Kidney glomerular epithelial cell (primary cell): ENCODE measurements at places on chromosomes 13 and 19.

- DNase-seq = no peak
These were observed 127.1 kb downstream of the VWA8 start for GRCh38 chr13:41833831-41834230.

DNA sequence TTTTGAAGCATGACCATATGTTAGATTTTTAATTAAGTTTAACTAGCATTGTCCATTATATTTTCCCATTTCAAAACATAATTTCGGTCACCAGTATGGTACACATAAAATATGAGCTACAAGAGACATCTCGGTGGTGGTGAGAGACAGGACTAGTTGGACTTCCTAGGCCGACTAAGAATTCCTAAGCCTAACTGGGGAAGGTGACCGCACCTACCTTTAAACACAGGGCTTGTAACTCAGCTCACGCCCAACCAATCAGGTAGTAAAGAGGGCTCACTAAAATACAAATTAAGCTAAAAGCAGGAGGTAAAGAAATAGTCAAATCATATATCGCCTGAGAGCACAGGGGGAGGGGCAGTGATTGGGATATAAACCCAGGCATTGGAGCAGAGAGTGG is 22.9 kb downstream of the DNAJC15 start:
- no peak for DNase-seq

GRCh38 chr13:52414963-52415362 is 9.0 kb upstream of the THSD1 start:
- peak; percentile 45 for DNase-seq

GRCh38 chr19:44694184-44694579 is 4.8 kb upstream of the CEACAM16 start:
- no peak for DNase-seq

DNA sequence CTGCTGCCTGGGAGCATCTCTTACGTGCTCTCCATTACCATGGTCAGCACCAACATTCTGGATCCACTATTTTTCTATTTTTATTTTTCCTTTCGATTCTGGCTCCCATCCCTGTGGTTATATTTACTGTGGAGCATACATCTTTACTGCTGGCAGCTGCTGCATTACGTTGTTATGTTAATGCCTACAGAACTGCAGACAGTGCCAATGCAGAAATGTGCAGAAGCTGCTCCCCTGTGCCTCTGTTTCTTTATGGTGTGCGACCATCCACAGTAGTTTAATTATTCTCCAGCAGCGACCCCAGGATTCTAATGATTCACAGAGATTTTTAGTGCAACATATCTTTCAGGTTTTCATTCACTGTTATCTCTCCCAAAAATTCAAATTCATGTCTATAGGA is 911.7 kb upstream of the SLITRK6 start:
- no peak for DNase-seq

DNA sequence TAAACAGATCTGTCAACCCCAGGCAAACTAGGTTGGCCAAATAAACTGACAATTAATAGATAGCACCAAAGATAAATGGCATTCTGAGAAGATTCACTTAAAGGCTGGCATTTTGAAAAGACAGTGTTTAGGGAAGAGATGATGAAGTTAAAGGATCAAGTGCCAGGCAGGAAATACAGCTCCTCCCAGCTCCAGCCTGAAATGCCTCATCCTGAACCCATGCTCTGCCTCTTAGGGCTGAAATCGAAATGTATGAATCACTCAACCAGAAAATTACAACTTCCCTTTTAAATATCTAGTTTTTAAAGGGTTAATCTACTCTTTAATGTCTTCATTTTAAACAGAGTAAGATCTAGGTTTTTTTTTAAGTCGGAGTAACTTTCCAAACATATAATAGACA is 171.2 kb upstream of the UBL3 start:
- DNase-seq = no peak

- no peak for DNase-seq
These were observed 58.6 kb downstream of the GADD45B start for GRCh38 chr19:2534423-2535013.

- DNase-seq = no peak
These were observed 24.5 kb downstream of the CEACAM16 start for GRCh38 chr19:44723299-44723951.

GRCh38 chr19:55696301-55697068 is 21.5 kb downstream of the EPN1 start:
- DNase-seq = no peak

GRCh38 chr13:40233731-40234195 is 432.7 kb downstream of the FOXO1 start:
- no peak for DNase-seq

- no peak for DNase-seq
These were observed 87.9 kb upstream of the WASF3 start for GRCh38 chr13:26469602-26470001.

GRCh38 chr13:23889615-23890607 is 711 bp upstream of the MIPEP start:
- no peak for DNase-seq

DNA sequence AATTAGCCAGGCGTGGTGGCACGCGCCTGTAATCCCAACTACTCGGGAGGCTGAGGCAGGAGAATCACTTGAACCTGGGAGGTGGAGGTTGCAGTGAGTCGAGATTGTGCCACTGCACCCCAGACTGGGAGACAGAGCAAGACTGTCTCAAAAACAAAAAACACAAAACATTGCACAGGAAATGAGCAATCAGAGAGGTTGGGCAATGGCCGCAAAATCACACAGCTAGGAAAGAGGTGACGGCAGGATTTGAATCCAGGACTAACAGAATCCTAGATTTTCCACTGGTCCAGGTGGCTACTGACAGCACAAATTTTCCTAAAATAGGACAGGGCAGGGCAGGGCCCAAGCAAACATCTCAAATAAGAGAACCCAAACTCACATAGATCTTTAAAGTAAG is 23.3 kb downstream of the PTPRS start:
- no peak for DNase-seq

DNA sequence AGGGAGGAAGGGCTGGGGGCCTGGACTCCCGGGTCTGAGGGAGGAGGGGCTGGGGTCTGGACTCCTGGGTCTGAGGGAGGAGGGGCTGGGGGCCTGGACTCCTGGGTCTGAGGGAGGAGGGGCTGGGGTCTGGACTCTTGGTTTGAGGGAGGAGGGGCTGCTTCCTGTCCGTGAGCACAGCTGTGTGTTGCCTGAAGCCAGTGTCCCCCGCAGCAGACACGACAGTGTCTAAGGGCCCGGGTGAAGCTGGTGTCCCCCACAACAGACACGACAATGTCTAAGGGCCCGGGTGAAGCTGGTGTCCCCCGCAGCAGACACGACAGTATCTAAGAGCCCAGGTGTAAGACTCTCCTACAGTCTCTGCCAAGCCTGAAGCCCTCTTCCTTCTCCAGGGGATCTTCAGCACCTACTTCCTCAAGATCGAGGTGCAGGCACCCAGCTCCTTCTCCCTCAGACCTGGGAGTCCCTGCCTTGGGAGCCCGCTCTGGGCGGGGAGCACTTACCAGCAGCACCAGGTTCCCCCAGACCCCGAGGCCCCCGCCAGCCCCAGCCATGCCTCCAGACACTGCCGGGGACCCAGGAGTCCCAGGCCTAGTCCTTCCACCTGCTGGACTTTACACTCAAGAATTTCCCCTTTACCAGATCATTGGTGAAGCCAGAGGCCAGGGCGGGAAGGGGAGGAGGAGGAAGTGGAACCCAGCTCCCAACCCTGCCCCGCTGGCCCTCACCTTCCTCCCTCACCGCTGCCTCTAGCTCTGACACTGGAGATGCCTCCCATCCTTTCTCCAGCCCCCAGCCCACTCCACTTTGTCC is at the start of gene PTPRH:
TSS of gene PTPRH (minus strand) at position 622 of the 813 bp plus-strand sequence. CDS start at position 554, 68 bp downstream.
- DNase-seq = no peak

DNA sequence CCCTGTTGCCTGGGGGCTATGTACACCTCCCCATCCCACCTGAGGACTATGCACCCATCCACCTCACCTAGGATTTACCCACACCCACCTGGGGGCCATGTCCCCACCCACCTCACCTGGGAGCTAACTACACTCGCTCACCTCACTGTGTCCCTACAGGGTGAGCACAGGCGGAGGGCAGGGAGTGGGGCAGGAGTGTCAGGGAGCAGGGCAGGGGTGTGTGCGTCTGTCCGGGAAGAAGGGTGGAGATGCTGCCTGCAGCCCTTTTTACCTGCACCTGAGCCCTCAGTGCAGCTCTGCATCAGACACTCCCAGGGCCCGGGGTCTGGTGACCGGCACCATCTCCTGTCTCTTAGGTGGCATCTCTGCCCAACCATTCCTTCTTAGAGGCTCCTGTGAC is 10.6 kb upstream of the CPAMD8 start:
- DNase-seq = no peak

DNA sequence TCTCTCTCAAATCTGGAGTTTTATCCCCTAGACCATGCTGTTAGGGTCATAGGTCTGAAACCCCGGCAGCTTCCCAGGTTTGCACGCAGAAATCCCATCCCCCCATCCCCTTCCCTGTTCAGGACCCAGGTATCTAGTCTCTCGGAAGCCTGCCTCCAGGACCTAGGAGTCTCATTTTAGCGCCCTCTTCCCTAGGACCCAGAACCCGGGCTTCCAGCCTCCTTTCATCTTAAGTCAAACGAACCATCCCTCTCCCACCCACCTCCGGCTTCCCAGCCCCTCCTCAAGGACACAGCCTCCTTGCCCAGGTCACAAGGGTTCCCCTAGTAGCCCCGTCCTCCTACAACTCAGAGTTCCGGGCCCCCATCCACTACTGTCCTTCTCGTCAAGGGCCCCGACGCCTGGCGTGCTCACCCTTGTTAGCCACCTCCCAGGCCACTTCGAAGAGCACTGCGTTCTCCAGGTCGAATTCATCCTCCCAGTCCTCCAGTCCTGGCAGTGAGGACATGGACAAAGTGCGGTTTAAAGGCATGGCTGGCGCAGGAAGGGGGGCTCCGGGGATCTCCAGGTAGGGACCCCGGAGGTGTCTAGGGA is 431 bp downstream of the GYS1 start:
- no peak for DNase-seq

DNA sequence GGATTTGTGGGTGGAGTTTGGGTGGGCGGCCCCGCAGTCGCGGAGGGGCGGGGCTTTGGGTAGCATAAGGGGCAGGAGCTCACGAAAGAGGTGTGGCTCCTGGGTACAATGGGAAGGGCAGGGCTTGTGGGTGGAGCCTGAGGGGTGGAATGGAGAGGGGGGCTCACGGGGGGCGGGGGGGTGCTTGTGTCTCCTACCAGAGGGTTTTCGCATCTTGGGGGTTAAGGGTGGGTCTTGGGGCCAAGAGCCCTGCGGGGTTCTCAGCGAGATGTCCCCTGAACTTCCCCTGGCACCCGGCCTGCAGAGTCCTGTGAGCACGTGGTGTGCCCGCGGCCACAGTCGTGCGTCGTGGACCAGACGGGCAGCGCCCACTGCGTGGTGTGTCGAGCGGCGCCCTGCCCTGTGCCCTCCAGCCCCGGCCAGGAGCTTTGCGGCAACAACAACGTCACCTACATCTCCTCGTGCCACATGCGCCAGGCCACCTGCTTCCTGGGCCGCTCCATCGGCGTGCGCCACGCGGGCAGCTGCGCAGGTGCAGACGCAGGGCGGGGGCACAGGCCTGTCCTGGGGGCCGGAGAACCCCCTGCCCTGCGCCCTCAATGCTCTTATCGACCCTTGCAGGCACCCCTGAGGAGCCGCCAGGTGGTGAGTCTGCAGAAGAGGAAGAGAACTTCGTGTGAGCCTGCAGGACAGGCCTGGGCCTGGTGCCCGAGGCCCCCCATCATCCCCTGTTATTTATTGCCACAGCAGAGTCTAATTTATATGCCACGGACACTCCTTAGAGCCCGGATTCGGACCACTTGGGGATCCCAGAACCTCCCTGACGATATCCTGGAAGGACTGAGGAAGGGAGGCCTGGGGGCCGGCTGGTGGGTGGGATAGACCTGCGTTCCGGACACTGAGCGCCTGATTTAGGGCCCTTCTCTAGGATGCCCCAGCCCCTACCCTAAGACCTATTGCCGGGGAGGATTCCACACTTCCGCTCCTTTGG is 5.1 kb downstream of the FSTL3 start:
- DNase-seq = no peak

- no peak for DNase-seq
These were observed 342.8 kb downstream of the DACH1 start for GRCh38 chr13:71524245-71524612.

DNA sequence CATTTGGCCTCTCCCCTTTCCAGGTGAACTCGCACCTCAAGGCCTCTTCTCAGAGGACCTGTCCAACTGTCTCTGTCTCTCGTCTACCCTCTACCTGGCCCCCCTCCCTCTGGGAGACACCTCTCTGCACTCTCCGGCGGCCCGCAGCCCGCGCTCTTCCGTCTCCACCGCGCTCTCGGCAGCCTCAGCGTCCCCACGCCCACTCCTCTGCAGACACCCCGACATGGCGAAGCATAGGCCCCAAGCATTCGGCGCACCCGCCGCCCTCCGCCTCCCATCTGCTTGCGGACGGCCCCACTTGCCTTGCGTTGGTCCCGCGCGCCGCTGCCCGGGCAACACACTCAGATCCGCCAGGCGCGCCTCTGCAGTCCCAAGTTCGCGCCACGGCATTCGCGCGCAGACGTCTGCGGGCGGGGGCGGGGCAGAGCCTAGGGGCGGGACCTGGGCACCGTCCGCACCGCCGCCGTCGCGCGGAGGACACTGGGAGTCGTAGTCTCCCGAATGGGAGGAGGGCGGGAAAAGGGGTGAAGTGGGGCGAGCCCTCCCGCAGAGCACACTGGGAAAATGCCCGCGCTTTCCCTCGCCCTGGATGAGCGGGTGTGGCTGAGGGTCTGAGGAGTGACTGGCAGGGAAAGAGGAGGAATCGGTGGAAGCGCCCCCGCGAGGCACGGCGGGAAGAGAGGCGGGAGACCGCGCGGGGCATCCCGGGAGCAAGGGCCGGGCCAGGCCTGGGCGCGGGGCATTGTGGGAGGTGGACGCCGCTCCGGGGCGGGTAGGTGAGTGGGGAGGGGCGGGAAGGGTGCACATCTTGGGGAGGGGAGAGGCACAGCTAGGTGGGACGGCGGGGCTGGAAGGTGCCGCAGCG is at the start of the genes LIG1 and ZSWIM9:
TSS of gene LIG1 (minus strand) at position 406 of the 865 bp plus-strand sequence. CDS start 4,778 bp downstream, outside the sequence.
TSS of gene ZSWIM9 (plus strand) at position 742 of the 865 bp plus-strand sequence. CDS start 1,123 bp downstream, outside the sequence.
- peak; percentile 94 for DNase-seq

- no peak for DNase-seq
These were observed 15.2 kb downstream of the ACTN4 start for GRCh38 chr19:38662537-38663155.

GRCh38 chr19:33624586-33624985 is 2.8 kb downstream of the CHST8 start:
- no peak for DNase-seq

GRCh38 chr19:43581467-43581866 is 5.9 kb downstream of the PINLYP start:
- DNase-seq = no peak

DNA sequence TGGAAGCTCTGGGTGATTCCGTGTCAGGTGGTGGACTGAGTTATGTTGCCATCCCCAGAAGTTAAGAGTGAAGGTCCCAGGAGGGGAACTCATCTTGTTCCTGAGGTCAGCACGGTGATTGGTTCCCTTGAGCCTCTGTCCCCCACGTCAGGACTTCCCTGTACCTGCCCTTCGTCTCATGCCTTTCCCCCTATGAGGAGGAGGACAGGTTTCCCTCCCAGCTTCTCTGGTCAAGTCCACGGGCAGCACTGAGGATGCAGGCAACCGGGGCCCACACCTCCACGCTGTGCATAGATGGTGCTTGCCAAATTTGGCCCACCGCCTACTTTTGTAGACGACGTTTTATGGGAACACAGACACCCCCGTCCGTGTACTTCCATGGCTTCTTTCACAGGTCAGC is 42.7 kb downstream of the TEX29 start:
- DNase-seq = no peak
